ENCODE measurements at places on chromosomes 7 and 10.

DNA sequence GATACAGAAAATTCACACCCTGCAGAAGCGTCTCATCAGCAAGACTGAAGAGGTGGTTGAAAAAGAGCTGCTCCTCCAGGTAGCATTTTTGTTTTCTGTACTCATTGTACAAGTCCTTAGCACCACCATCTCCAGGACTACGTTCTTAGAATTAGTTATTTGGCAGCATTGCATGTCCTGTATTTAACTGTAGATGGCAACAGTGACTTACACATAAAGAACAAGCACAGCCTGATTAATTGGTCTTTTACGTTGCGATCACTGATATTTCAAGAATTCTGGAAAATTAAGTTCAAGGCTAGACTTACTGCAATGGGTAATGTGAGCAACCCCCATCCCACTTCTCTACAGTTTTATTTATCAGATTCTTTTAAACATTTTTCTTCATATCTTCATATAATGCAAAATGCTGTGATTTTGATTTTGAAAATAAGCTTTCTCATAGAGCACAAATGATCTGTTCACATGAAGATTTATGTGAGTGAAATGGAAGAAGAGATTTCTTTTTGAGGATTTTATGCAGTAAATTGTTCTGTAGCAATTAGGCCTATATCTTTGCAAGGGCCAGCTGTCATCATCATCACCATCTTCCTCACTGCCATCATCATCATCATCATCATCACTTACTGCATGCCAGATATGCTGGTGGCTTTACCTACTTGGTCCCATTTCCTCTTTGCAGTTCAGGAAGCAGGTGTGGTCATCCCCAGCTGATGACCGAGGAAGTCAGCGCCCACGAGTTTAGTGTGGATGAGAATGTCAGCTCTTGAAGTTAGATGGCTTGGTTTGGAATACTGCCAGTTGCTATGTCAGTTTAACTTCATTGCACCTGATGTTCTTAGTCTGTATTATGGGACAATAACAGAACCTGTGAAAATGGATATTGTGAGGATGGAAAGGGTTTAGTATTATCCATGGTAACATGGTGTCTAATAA, 53.4 kb downstream of the CFAP58 start:
- peak; percentile 57 for DNase-seq

DNA sequence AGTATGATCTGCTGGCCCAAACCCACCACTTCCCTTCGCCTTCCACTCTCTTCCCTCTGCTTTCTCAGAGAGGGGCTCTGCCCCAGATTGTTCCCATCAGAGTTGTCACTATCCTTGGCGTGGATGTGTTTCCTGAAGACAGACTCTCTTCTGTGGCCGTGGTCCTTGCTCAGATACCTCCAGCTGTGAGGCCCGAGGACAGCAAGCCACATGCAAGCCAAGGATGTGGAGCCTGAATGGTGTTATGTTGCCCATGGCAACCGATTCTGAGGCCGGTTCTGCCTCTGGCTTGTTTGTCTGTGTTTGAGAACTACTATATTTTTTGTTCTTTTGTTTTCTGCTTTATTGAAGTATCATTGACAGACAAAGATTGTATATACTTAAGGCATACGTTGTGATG, 247.4 kb upstream of the PODXL start:
- no peak for DNase-seq

DNA sequence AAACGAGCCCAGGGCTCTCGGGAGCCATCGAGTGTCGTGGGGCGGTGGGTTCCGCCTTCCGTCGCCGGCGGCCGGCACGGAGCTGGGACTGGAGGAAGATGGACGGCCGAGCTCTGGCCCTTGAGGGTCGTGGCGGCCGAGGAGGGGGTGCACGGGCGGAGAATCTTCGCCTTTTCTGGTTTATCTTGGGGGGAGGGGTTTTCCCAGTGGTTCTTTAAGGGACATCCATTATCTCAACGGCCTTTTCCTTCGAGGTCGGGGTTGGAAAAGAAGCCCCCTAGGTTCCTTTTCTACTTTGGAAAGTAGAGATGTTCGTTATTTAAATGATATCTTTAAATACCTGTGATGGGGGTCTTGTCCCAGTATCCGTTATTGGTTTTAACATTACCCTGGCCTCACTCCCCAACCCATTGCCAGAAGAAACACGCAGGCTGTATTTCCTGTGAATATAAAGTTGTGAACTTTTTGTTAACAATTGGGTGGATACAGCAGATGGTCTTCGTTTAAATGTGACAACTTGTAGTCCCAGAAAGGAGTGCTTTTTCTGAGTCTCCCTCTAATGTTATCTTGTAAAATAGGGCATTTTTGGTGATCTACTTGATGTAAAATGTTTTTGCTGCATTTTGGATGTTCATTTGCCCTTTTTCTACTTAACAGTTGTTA, 765 bp downstream of the CCAR1 start:
- no peak for DNase-seq

DNA sequence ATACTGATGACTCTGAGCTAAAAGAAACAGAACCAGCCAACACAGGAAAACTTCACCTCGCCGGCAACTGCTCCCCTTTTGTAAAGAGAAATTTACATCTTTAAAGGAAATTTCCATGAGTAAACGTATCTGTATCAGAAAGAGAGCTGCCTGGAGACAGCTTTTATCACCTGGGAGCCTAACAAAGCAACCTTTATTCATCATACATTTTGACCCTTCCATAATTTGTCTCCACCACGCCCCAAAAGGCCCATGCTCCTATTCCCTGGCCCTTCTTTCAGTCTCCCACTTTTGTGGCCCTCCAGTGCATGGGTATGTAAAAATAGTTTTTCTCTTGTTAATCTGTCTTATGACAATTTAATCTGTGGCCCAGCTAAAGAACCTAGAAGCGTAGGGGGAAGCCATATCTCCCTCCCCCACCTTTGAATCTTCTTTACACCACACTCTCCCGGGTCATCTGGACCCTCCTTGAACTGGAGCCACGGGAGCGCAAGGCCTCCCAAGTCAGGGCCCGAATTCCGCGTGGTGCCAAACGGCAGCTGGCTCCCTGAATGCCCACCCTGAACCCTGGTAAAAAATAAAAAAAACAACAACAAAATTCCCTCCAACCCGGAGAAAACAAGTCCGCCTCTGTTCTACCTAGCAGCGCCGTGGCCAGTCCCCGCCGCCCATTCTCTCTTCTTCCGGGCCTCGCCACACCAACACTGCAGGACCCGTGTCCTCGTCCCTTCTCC, 15.4 kb upstream of the FKBP9 start:
- DNase-seq: no peak

GRCh38 chr10:92156874-92157773, 133.8 kb downstream of the CPEB3 start:
- DNase-seq: no peak

DNA sequence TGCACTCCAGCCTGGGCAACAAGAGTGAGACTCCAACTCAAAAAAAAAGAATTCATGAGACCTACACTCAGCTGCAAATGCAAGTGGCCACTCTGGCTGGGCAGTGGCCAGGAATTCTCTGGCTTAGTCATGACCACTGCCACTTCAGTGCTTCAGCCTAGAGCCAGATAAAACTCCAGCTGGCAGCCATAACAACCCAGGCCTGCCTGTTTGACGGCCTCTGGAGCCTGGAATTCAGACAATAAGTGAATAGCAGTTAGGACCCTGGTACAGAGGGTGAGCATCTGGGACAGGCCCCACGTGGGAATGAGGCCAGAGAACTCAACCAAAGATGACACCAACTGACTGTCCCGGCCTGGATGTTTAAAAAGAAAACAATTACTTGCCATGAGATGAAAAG, 18.9 kb downstream of the RCC1L start:
- no peak for DNase-seq

- no peak for DNase-seq
Measured at GRCh38 chr7:18496341-18496700, 772 bp downstream of the HDAC9 start.

DNA sequence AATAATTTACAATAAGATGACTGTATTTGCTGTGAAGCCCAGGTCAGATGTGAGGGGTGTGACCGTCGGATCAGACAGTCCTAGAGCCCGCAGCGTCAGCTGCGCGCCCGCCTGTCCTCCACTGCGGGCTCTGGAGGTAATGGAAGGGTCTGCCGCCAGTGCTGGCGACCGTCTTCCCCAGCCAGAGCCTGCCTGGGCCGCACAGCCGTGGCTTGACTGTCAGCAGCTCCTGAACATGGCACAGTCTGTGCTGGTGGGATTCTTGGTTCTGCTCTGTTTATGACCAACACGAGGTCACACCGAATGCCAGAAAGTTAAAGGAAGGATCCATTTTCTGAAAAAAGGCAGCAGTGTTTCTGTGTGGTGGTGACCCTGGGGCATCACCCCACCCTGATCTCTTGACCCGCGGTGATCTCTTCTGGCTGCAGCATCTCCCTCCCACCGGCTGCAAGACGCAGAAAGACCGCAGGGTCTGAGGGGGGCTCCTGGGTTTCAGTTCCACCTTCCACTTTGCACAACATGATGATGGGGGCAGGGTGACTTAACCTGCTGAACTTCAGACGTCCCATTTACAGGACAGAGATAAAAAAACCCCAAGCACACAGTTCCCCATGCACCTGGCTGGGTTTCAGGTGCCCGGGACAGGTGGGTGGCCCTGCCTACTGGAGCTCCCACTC, 103.7 kb downstream of the DNAJB6 start:
- no peak for DNase-seq

DNA sequence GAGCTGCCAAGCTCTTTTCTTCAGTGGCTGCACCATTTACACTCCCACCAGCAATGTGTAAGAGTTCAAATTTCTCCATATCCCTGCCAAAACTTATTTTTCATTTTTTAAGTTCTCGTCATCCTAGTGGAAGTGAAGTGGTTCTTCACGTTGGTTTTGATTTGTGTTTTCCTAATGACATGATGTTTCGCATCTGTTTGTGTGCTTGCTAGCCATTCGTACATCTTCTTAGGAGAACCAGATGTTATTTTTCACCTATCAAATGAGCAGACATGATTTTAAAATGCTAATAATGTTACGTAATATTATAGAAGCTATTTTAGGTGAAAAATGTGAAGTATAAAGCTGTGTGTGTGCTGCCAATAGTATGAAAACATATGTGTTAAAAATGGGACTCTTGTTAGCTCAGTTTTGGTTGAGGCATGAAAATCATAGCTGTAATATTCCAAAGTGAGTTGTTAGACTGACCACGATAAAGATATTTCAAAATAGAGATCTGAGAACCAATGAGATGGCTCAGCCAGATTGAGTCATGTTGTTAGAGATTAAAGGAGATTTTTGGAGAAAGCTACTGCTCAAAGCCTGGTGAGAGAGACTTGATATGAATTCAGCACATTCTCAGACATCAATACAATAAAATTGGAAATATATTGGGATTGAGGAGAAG, 25.9 kb upstream of the GALNT11 start:
- no peak for DNase-seq

DNA sequence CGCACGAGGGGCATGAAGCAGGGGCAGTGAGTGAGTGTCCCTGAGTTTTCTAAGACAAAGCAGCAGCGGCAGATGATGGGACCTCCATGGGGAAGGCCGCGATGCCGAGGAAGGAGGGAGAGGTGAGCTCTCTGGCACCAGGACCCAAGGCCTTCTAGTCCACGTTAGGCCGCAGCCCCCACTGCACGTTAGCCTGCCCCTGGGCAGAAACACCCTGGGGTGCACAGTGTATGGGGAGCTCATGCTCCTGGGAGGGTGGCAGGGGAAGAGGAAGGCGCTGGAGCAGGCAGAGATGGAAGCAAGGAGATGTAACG, 97.3 kb upstream of the IKZF1 start:
- no peak for DNase-seq

- no peak for DNase-seq
Measured at GRCh38 chr10:131065673-131066305, 245.7 kb downstream of the TCERG1L start.

GRCh38 chr10:29751240-29751639, 116.5 kb upstream of the SVIL start:
- DNase-seq: no peak
